ENCODE measurements at places on chromosomes 7 and 10.

GRCh38 chr7:9498303-9498702, 1064.9 kb downstream of the NXPH1 start:
- no peak for DNase-seq

DNA sequence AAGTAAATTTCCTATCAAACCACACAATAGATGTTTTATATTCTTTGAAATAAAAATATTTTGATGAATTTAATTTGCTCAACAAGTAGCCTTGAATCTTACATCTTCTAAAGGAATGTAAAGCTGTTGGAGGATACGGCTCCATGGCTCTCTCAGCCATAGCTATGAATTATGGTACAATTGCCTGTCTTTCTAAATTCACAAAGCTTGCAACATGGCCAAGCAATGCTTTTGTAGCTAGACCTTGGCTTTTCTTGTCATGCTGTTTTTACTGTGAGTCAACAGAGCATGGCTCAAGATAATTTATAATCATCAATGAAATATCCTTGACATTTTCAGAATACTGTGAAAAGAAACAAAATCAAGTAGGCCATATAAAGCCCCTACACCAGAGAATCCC, 286.7 kb downstream of the CACNA2D1 start:
- DNase-seq: no peak

DNA sequence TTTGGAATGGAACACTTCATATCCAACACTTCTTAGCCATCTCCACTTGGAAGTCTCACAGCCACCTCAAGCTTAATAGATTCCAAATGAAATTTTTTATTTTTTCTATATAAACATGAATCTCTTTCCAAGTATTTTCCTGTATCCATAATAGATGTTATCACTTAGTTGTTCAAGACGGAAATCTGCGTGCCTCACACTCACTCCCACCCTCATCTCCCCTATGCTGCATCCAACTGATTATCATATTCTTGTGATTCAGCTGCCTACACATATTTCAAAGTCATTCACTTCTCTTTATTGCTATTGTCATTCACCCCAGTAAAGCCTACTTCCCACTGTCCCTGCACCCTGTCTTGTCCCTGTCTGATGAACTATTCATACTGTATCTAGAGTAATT, 70.2 kb upstream of the MKX start:
- no peak for DNase-seq

GRCh38 chr10:24894728-24895127, 57.7 kb downstream of the PRTFDC1 start:
- no peak for DNase-seq

DNA sequence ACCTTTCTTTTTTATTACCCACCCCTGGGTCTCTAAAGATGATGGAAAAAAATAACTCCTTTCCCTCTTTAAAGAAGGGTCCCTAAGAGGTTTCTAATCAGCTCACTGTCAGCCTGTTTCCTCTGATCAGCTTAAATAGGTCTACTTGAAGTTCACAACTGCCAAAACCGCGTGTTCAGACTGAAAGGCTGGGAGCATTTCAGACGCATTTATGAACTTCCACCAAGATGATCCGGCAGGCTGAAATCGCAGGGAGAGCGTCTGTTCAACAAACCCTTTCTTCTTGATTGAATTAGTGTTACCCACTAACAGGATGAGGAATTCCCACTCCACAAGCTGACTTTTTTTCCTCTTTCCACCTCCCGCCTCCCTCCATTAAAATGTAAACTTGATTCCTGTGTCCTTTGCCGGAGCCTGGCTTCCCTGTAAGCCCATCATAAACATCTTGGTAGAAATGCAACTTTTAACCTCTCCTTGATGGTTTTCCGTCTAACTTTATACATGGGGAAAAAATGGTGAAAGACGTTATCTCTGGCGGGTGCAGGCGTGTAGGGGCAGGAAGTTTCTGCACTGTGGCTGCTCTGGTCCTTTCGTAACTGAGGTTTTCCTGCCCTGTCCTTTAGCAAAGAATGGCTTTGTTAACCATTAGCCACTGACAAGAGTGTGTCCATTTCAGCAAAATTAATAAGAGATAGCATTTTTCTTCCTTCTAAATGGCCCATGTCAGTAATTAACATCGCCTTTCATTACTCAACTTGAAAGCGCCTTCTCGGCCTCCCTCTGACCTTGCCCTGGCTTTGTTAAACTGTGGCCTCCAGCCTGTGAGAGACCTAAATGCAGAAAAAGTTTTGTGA, 130.7 kb downstream of the BAMBI start:
- no peak for DNase-seq

DNA sequence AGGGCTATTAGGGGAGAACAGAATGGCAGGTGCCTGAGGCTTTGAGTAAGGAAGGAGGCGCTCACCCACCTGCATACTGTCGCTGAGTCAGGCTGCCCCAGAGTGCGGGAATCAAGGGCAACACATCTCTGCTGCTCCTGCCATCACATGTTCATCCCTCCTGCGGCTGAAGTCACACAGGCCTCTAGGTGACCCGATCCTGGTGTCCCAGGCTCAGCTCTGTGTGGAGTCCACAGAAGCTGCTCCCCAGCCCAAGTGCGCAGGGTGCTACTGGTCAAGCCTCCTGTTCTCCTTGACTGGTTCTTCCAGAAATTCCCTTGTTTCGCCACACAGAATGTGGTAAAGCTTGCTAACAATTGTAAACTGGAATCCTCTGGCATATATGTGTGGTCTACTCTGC, 96.9 kb upstream of the IL6 start:
- DNase-seq: no peak

DNA sequence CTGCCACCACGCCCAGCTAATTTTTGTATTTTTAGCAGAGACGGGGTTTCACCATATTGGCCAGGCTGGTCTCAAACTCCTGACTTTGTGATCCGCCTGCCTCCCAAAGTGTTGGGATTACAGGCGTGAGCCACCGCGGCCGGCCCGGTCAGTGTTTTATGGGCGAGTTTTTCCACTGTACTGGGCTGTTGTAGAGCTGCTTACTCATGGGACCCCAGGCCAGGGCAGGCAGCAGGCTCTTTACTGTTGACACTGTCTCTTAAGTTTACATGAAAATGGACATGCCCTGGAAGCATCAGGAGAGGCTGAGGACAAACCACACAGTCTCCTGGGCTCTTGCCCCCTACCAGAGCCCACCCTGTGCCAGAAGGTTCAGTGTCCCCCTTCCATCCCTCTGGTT, 11.2 kb downstream of the NACAD start:
- no peak for DNase-seq

DNA sequence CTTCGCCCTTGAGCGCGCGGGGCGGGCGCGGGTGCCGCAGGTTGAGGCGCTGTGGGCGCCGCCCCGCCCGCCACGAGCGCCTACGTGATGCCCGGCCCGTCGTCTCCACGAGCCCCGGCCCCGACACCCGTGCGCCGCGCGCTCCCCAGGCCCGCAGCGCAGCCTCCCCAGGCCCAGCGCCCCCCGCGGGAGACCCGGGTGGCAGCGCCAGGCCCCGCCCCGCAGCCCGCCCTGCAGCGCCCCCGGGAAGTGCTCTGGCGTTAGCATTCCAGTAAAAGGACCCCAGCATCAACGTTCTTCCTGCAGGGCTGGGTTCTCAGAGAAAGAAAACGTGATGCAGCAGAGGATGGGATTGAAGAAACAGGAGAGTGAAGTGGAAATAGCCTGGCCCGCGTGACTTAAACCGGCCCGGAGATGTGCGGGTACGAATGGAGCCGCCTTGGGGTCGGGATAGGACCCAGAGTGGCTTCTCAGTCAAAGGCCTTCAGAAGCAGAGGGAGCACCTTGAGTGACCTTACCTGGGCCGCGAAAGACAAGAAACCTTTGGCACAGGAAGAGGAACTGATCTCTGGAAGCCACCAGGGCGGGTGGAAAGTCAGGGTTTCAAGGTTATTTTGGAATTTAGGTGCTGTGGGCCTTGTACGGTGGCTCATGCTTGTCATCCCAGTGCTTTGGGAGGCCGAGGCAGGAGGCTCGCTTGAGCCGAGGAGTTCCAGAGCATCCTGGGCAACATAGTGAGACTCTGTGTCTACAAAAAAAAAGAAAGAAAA, 1.8 kb downstream of the PFKP start:
- no peak for DNase-seq

DNA sequence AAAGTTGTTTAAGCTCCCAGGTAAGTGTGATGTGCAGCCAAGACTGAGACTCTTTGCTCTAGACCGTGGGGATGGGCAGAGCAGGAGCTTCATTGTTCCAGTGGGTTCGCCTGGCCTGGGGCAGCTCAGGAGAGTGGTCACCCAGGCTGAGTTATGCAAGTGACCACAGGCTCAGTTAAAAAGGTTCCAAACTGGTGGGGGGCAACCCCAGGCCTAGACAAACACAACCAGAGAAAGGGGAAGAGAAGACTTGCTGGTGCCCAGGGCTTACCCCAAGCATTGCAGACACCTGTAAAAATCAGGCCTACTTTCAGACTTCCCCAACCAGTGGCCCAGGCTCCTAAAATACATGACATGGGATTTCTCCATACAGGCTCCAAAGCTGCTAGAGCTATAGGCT, 21.6 kb downstream of the CREB3L2 start:
- DNase-seq: no peak

DNA sequence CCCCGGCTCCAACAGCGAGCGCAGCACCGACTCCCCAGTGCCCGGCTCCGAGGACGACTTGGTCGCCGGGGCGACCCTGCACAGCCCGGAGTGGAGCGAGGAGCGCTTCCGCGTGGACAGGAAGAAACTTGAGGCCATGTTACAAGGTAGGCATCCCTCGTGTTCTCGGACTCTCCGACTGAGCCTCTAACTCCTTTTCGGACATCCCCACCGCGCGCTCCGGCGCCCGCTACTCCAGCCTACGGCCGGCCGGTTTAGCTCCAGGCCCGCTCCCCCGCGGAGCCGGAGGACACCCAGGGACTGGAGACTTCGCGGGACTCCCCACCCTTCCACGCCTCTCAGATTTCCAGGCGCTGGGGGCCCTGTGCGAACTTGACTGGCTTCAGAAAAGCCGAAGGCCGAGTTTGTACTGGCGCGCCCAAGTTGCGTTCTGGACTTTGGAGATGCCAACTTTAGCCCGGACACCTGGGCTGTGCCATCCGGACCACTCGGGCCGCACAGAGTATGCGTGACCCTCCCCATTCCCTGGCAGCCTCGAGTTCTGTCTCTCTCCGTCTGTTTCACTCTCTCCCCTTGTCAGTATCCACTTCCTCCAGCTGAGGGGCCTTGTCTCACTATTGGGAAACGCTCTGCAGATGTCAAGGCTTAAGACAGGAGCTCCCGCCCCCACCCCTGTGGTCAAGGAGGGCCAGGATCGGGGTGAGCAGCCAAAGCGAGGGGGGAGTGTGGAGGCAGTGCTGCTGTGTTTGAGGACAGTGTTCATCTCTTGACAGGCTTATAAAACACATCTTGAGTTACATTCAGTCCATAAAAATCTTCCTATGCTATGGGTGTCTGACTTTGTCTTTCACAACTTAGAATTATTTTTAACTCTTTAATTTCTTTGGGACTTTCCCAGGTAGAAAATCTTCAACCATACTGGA, 777 bp downstream of the BICC1 start:
- no peak for DNase-seq

DNA sequence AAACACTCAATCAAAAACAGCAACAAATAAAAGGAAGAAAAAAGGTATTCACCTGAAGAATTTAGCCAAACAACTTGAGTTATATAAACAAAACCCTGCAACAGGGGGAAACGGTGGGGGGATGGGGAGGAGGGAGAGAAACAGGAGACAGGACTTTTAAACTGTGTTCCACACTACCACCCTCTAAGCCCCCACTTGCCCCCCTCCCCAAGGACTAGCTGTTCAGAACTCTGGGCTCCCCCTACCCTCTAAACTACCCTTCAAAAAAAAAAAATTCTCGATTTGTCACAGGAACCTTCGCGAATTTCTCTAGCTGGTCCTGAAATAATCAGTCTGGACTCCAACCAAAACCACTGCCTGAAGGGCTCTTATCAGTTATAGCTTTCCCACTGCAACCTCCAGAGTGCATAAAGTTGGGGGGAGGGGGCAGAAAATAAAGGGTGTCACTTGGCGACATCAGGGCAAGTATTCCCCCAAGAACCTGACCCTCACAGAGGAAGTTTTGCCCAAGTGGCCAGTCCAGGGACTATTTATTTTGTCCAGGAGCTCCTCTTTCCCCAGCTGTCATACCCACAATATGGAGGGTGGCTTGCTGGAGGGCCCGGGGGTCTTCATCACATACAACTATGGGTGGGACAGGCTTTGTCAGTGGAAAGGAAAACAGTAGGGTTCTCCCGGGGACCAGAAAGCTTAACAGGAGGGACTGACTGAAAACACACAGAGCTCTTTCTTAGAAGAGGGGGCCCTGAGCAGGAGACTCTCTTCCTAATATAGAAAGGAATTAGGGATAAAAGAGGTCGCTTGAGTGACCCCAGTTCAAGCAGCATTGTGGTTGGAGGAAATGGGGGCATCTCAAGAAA, 1.3 kb downstream of the UBE2H start:
- DNase-seq: no peak

DNA sequence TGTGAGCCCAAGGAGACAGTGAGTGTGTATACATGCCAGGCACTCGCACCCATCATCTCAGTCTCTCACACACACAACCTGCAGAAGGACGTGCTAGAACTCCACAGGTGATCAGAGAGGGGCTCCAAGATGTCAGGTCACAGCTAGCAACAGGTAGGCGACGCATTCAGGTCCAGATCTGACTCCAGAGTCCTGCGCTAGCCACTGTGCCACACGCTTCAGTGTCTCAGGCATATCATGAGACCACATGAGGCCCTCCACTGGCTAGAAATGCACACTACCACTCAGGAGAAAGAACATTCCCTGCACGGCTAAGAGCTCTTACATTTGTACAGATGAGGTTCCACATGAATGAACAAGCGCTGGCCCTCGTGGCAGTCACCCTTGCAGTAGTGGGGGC, 11.5 kb downstream of the AKR1B1 start:
- no peak for DNase-seq

DNA sequence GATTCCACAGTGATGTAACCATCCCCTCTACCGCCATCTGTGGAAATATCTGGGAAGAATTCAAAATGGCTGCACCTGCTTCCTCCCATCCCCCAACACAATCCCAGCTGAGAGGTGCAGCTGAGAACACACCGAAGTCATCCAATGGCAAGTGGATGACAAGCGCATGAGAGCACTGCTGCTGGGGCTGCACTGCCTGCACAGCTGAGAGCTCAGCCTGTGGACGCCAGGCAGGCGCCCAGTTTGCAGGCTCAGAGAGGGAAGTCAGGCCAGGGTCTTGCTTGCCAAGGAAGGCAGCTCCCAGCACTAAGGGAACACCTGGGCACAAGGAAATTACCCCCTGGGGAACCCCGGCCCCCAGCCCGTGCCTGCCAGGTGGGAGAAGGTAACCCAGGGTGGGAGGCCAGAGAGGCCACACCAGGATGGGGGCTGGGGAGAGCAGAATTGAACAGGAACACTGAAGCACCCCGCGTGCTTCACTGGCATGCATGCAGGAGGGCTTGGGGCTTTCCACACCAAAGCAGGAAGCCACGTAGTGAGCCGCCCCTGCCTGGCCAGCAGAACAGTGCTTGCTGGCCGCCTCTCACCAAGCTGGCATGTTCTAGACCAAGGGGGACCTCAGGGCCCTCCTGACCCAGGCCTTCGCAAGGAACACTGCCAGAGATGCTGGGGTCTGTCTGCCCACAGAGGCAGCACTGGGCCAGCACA, 46.2 kb downstream of the FAM53B start:
- peak; percentile 83 for DNase-seq
